Endothelial cell of umbilical vein (primary cell): ENCODE measurements at places on chromosomes 7 and 10. TPM values are rescaled to one million over a fixed set of nuclear protein-coding genes. Genes with fewer than 3 reads are reported as not detected.

Gene NKX2-3
- not detected in 2 replicates for total RNA-seq

Gene NEBL
- 0.66 and 0.83 TPM in 2 replicates for total RNA-seq

Gene MRLN
- not detected in 2 replicates for total RNA-seq

Gene CARD11
- total RNA-seq = 32.0 and 41.8 TPM in 2 replicates

Gene TLL2
- total RNA-seq = 0.05 and 0.20 TPM in 2 replicates

Gene ABCC2
- 1.7 and 3.3 TPM in 2 replicates for total RNA-seq

Gene HPSE2
- not detected in 2 replicates for total RNA-seq

Gene ANKRD7
- total RNA-seq = 0.82 TPM in 1 of 2 replicates, not detected in the other

DNA sequence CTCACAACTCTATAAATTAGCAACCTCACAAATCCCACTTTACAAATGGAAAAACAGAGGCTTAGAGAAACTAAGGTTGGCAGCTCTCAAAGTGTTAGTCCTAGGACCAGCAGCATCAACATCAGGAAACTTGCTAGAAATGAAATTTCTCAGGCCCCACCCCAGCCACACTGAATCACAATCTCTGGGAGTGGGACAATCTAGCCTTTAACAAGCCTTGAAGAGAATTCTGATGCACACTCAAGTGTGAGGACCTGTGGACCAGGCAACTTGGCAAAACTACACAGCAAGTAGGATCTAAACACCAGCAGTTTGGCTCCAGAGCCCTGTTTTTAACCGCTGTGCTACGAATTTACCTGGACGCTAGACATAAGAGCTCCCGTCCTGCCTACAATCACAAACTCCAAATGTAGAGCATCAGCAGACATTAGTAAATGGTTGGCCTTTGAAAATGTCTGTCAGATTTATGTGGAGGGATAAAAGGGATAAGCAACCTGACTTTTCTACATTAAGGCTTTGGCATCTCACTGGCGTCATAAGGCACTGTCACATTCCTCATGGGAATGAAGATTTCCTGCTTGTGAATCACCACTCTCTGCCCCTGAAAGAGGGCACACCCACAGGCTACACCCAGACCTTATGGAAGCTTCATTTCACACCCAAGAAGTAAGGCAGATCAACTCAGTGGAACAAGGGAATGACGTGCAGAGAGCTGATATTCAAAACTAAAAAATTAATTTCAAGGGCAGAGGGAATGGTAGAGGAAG is 34.5 kb downstream of the PPP1R3C start:
- peak; percentile 29 for DNase-seq

DNA sequence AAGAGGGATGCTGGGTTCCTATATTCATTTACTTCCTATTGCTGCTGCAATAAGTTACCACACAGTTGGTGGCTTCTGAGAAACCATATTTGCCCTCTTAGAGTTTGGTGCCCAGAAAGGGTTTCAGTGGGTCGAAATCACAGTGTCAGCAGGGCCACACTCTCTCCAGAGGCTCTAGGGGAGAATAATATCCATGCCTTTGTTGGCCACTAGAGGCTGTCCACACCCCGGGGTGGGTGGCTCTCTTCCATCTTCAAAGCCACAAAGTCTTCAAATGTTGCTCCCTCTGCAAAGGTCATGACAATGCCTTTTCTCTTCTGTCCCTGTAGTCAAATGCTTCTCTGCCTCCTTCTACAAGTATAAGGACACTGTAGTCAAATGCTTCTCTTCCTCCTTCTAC is 989.4 kb downstream of the CCSER2 start:
- DNase-seq = no peak

DNA sequence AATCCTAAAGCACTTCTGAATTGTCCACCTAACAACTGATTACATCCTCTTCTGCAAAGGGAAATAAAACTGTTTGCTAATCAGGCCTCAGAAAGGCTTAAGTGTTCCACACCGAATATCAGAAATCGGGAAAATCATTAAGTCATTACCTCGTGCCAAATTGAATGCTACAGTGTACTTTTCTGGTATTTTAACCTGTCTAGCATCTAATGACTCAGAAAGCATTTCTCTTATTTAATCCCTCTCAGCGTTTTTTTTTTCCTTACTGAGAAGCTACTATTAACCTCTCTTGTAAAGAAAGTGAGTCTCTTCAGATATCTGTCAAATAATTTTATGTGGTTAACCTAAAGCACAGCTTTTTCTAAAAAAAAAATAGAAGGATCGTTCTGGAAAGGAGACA is 28.6 kb downstream of the VIM start:
- no peak for DNase-seq

DNA sequence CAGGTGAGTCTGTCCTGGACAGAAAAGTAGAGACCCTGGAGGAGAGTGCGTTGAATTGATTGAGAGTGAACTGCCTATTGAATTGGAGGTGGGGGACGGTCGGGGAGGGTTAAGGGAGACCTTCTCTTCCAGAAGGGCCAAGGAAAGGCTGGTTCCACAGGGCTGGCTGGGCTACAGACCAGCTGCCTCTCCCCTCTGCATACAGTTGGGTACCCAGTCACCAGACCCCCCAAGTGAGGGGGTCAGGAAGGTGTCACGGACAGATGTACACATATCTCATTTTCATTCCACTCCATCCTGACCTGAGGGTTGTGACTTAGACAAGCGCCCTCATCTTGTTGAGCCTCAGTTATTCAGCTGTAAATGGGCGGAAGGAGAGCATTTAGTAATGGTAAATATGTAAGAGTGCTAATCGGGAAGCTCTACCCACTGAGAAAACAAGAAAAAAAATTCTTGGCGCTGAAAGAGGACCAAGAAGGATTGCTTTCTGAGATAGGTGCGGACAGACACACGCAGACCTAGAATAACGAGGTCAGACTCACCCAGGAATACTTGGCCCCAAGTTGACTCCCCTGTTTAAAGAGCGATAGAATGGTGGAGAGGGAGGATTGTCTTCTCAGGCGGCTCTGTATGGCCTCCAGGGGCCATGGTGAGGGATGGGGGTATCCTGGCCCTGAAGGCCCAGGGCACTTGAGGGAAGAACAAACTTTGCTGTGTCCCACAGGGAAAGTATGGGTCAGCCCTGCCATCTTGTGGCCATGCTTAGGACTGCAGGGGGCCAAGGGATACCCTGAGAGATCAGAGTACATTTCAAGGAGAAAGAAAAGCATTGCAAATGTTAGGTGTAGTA is 7.2 kb upstream of the MBL2 start:
- peak; percentile 70 for DNase-seq

DNA sequence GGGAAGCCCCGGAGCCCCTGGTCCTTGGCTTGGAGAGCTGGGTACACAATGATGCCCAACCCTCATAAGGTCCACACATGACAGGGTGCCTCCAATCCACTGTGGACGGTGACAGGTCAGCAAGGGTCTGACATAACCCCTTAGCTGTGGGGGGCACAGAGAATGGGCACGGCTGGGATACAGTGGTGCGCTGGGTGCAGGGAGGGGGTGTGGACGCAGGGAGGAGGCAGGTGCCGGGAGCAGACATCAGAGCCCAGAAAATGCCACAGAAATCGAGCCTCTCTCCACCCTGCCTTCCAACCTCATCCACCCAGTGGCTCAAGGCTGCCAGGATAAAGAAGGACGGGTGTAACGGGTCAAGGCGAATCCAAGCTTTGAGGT is 177.8 kb upstream of the RHEB start:
- no peak for DNase-seq

- peak; percentile 67 for DNase-seq
Observed at GRCh38 chr10:114343623-114344505, 60.4 kb downstream of the AFAP1L2 start.

GRCh38 chr7:122637784-122638183 is 61.1 kb downstream of the RNF133 start:
- DNase-seq = no peak

DNA sequence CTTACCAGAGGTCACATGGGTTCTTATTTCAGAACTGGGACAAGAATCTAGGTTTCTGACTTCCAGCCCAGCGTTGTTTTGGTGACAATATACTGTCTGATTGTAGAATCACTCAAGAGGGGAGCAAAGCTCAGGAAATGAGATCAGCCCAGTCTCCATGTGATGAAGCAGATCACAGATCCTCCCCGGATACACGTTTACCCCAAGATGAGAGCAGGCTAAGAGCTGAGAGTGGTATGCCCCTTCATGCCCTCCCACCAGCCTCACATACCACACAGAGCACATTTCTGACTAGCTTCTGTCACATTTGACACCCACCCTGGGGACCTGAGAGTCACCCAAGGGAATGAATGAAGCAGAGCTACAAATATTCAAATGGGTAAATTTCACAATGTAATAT is 27.1 kb upstream of the PRKCQ start:
- no peak for DNase-seq

DNA sequence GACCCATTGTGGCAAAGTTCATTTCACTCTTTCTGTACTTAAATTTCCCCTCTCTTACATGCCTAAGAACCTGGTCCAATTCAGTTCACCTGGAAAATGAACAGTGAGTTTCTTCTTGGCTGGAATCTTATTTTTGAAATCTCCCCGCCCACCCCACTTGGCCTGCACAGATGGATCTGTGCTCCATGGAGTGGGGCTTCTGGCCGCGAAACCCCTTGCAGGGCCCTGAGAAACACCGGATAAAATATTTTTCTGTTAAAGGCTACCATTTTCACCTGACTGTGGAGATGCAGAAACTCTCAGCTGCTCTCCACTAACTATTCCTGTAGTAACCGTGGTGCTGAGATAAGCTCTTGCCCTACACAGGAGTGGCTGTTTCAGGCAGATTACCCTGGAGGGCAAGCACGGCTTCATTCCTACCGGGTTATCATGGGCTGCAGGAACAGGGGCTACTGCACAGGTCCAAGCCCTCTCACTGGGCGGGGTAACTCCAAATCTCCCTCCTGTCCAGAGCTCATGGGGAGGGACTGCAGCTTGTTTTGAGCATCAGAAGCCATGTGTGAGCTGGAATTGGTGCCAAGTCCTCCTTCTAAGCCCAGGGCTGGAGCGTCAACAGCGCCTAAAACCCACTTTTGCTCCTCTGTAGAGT is 118.9 kb downstream of the PRPF18 start:
- no peak for DNase-seq
